Activated naive CD8-positive, alpha-beta T cell treated with anti-CD3 and anti-CD28 coated beads, Interleukin-2, amount 50 U/mL, for 24 hours (primary cell): ENCODE measurements at places on chromosomes 3 and 15.
A peak's percentile ranks its signal among the peaks of the same experiment; 100 is the strongest.

DNA sequence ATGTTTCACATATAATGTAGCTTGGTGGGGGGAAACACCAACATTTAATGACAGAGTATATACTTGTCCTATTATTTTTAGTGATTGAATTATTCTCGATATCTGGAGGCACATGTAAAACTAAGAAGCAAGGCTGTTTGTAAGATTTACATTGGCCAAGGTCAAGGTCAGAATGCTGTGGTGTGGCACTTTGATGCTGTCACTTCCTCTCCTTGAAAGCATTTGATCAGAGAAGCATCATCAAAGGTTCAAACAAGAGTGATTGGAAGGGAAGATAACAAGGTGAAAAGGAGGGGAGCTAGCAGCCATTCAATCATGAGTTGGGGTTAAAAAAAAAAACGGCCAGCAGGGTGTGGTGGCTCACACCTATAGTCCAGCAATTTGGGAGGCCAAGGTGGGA lies 26.4 kb downstream of the RTF1 start:
- DNase-seq, result no peak

GRCh38 chr15:78716651-78717050 lies 75.6 kb upstream of the CHRNB4 start:
- DNase-seq, result no peak

DNA sequence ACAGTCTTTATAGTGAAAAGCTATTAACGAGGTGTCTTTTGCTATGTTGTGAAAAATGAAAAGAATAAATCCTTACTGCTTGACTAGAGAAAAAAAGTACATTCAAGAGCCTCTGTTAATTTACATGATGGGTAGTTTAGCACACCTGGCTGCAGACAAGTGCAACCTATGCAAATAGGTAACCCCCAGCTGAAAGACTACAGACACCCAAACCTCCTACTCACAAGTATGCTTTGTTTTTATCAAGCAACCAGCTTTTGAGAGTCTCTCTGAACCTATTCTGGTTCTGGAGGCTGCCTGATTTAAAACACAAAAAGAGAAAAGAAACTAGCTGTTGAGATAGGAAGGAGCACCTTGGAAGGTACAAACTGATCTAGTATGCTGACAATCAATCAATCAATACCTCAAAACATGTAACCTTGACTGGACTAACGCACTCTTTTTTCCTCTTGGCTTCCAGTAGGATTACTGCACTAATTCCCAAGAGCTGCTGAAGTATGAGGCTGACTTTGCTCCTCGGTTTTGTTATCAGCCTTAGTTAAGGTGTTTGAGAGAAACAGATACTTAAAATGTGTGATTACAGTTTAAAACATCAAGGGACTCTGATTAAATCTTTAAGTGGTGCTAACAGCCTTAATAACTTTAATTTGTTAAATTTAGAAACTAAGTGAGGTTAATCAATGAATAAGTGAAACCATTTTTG lies 63.6 kb downstream of the OSBPL10 start:
- no peak for DNase-seq

- no peak for DNase-seq
Measured at GRCh38 chr3:171044835-171045793, 18.6 kb upstream of the SLC2A2 start.

DNA sequence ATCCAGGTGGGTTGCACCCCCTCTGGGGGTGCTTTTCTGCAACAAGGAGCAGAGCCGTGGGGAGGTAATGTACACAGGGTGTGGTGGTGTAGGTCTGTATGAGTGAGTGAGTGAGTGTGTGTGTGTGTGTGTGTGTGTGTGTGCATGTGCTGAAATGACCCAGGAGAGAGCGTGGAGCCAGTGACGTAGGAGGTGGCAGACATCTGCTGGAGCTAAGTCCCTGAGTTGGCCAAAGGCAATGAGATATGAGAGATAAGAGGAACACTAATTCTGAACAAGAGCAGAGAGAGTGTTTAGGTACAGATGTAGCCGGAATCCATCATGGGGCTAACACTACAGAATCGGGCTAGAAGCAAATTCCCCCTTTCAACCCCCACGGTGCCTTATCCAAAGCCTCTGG lies 27.6 kb downstream of the BDH1 start:
- no peak for DNase-seq

DNA sequence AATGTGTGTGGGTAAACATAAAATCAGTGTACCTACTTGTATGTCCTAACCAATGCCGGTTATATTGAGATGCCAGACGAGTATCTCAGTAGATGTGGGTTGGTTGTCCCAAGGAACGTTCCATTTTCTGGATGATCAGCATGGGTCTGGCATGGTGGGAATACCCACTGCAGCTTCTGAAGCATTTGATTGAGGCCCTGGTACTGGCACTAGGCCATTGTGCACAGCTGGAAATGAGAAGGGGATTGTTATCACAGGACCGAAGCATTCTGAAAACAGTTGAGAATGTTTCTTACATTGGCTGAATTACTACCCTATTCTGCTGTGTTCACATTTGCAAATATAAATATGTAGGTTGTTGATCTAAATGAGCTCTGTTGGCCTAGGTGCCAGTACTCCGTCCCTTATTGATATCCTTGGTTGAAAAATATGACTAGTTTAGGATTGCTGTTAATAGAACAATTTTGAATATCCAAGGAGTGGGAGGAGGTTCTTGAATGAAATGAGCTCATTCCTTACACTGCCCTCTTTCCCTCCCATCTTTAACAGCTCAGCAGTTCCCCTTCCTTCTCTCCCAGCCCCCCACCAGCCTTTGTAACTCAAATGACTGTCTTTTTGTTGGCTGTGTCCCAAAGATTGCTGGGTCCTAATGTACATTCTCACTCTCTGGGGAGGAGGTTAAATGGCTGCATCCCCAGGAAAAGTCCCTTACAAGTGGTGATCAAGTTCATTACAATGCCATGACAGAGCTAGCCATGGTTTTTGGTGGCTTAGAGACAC lies 293.3 kb upstream of the TPM1 start:
- no peak for DNase-seq

DNA sequence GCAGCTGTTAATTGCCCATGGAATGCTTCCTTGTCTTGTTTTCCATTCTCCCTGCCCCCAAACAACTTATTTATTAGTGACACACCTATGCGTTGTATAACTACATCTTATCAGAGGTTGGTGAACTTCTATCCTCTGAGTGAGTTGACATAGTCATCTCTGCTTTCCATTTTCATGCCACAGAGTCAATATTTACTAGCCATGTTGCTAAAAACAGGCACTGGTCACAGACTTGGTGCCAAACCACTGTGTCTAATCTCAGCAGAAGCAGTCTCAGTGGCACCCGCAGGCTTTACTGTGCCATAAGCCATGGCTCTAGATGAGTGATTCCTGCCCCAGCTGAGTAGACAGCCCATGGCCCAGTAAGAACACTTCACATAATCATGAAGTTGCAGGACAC lies 26.5 kb downstream of the DAPK2 start:
- DNase-seq, result no peak

DNA sequence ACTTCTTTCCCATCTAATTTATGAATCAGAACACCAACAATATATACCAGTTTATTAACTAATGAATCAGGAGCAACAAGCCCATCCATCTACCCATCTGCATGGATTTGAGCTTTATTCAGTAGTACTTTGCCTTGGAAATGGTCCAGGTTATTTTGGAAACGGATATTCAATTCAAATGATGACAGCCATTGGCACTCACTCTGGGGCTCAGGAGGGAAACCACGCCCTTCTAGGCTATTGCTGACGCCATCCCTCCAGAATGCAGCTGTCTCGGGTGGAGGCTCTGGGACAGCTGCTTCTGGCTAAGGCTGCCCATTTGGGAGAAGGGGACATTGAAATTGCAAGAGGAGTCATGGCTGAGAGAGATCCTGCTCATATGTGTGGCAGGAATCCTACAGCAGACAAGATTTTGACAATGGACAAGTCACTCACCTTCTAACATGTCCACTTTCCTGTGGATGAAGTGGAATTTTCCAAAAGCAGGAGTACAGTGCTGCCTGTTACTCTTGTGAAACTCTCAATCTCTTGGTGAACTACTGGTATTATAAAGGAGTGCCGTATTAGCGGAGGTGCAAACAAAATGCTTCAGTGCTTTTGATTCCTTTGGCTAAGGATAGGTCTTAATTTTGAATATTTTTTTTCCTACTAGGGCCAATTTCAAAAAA lies 29.3 kb upstream of the TRAK1 start:
- DNase-seq, result no peak

DNA sequence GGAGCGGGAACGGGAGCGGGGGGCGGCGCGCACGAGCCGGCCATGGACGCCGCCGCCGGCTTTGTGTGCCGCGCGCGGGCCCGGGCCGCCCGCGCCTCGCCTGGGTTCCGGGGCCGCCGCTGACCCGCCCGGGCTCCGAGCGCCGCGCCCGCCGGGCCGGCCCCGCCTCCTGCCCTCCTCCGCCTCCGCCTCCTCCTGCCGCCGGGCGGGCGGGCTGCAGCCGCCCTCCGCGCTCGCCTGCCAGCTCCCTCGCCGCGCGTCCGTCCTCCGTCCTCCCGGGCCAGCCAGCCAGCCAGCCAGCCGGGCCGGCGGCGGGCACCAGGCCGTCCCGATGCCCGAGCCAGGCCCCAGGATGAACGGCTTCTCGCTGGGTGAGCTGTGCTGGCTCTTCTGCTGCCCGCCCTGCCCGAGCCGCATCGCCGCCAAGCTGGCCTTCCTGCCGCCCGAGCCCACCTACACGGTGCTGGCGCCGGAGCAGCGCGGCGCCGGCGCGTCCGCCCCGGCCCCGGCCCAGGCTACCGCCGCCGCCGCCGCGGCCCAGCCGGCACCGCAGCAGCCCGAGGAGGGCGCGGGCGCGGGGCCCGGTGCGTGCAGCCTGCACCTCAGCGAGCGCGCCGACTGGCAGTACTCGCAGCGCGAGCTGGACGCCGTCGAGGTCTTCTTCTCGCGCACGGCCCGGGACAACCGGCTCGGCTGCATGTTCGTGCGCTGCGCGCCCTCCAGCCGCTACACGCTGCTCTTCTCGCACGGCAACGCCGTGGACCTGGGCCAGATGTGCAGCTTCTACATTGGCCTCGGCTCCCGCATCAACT lies at the start of gene ABHD17C:
ABHD17C (plus strand) TSS at position 212 of the 812 bp plus-strand sequence; CDS start at position 332, 120 bp downstream.
- peak; percentile 47 for DNase-seq

DNA sequence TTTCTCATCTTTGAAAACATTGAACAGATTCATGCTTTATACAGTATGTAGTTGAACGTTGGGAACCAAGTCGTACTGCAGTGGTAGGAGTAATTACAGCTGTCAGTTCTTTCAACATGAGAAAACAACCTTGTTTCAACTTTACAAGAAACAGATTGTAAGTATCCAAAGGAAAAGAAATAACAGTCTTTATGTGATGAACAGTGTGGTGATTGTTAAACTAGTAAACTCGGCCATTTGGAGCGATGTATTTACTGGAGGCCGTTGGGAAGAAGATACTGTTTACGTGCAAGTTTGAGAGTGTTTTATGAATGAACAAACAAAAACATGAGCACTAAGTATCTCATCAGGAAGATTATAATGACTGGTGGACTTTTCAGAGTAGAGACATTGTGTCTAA lies 48.4 kb downstream of the EPHA3 start:
- no peak for DNase-seq

DNA sequence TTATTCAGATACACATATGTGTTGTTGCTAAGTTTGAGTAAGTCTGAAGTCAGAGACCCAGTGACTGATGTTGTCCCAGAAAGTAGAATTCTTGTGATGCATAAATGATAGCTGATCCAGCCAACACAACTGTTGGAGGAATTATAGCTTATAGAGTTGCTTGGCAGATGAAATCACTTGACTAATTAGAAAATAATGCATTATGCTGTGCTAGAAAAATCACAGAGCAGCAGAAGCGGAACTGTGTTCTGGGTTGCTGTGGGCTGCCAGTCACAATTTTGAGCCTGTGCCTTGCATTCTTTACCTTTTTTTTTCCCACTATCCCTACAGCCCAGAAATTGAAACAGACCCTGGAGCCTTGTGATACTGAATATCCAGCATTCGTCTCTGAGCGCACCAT lies 90.0 kb upstream of the LRTM1 start:
- no peak for DNase-seq

DNA sequence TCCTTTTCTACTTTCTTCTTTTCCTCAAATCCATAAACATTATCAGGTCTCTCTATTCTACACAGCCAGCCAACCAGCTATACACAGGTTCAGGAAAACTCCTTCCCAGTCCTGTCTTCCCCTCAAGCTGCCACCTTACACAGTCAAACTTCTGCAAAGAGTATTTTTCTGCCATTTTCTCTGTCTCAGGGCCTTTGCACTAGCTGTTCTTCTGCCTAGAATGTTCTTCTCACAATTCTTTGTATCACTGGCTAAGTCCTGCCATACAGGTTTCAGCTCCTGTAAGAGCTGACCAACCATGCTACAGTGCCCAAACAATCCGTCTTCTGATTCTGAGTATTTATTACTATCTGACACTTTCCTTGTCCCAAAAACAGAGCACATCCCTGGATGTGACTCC lies 278.3 kb upstream of the ICE2 start:
- no peak for DNase-seq

DNA sequence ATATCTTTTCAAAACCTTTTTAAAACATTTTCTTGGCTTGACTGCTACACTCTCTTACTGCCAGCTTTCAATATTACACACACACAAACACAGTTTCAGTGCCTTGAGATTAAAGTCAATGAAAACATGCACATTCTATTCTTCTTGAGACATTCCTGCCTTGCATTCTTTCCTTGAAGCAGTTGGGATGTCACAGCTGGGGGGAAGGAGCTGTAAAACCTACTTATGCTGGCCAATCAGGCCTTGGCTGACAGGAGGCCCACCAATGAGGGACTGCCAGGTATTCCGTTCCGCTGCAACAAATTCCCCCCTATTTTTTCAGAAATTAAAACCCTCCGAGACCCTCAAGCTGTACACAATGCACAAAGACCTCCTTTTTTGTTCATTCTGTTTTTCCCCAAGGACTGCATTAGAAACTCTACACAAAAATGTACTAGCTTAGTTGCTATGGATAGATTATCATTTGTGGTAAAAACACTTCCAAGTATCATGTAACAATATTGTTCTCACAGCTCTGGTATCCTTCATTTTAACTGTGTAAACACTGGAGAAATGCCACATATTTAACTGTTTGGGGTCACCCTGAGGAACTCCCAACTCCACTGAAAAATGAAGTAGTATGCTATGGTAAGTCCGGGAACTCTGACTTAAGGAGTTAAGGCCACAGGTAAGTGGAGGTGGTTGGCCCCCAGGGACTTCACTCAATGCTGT lies 18.5 kb downstream of the FSTL1 start:
- no peak for DNase-seq

- no peak for DNase-seq
Measured at GRCh38 chr3:45776611-45777010, 19.7 kb downstream of the SLC6A20 start.
